ENCODE measurements at places on chromosomes 2 and 18. TPM values are rescaled to one million over a fixed set of nuclear protein-coding genes. Genes with fewer than 3 reads are reported as not detected.

DNA sequence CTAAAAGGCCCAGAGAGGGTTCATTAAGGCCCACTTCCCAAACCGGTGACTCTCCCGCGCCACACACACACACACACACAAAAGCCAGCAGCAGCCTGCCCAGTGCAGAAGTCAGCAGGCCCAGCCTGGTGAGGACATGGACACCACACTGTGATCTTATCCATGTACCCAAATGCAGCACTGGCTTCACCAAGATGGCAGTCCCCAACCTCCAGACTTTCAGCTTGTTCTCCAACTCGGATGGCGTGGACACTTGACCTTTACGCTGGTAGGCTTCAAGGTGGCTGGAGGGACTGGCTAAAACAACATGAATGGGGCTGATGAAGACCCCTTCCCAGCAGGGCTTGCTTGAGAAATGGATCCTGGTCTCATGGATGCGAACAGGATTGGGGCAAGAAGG, 50.4 kb downstream of the TNS1 start:
- no peak overlapping the region for H3K27ac ChIP-seq
- peaks cover 7% of the 10 kb centered on the region for H3K27me3 ChIP-seq
- no peak overlapping the region for H3K4me3 ChIP-seq
- no peaks in the 10 kb centered on the region for H3K36me3 ChIP-seq
- DNase-seq: no peak
- H3K4me1 ChIP-seq: no peaks in the 10 kb centered on the region

DNA sequence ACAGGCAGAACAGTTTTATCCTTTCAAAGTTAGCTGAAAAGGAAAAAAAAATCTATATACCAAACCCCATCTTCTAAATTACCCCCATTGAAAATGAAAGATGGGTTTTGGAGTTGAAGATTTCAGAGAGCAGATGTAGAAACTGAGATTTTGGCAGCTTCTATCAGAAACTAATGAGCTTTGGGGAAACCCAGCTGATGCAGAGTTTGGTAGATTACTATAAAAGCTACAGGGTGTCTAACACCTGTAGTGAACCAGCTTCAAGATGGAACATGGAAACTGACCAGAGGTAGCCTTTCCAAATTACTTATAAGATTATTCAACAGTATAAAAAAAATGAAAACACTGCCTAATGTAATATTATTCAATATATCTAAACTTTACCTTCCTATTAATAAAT, 583.1 kb downstream of the XIRP2 start:
- no peak for DNase-seq
- H3K4me1 ChIP-seq: no peaks in the 10 kb centered on the region
- H3K27ac ChIP-seq: no peak overlapping the region
- H3K27me3 ChIP-seq: no peaks in the 10 kb centered on the region
- no peak overlapping the region for H3K4me3 ChIP-seq

GRCh38 chr2:226213717-226214116, 585.9 kb downstream of the IRS1 start:
- H3K27me3 ChIP-seq: no peaks in the 10 kb centered on the region
- no peak for DNase-seq
- H3K27ac ChIP-seq: no peak overlapping the region
- H3K4me1 ChIP-seq: no peaks in the 10 kb centered on the region
- H3K4me3 ChIP-seq: no peak overlapping the region

GRCh38 chr2:29223257-29223656, 108.0 kb downstream of the CLIP4 start:
- no peaks in the 10 kb centered on the region for H3K36me3 ChIP-seq
- H3K27me3 ChIP-seq: peaks cover 2% of the 10 kb centered on the region
- H3K27ac ChIP-seq: no peak overlapping the region
- no peak overlapping the region for H3K4me3 ChIP-seq

- no peaks in the 10 kb centered on the region for H3K27me3 ChIP-seq
- H3K4me1 ChIP-seq: no peaks in the 10 kb centered on the region
- H3K4me3 ChIP-seq: no peak overlapping the region
- no peak overlapping the region for H3K27ac ChIP-seq
- no peaks in the 10 kb centered on the region for H3K36me3 ChIP-seq
- DNase-seq: no peak
These were observed 9.3 kb downstream of the EIPR1 start for GRCh38 chr2:3368261-3368722.

DNA sequence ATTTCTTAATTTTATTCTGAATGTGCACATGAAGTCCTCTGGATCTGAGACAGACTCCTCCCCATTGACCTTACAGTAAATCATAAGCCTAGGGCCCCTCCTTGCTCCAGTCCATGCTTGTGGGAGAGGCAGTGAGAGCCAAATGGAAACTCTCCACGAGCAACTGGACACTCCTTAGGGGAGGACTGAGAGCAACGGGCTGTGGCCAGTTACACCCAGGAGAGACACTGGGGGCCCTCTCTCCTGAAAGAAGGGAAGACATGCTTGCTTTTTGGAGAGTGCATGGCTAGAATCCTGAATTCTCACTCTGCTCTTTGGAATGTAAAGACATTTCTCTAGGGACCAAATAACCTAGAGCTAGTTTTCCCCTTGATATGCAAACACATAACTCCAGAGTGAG, 49.0 kb upstream of the BIN1 start:
- H3K36me3 ChIP-seq: no peaks in the 10 kb centered on the region
- no peaks in the 10 kb centered on the region for H3K4me1 ChIP-seq
- no peak overlapping the region for H3K4me3 ChIP-seq
- no peak overlapping the region for H3K27ac ChIP-seq
- H3K27me3 ChIP-seq: no peaks in the 10 kb centered on the region

GRCh38 chr2:237171396-237171795, 85.7 kb downstream of the COPS8 start:
- DNase-seq: peak; percentile 50
- H3K4me1 ChIP-seq: peaks cover 10% of the 10 kb centered on the region
- H3K27ac ChIP-seq: peak overlapping the region; percentile 89
- no peaks in the 10 kb centered on the region for H3K36me3 ChIP-seq

- peaks cover 12% of the 10 kb centered on the region for H3K4me1 ChIP-seq
- H3K4me3 ChIP-seq: no peak overlapping the region
- no peak for DNase-seq
- H3K36me3 ChIP-seq: no peaks in the 10 kb centered on the region
- peak overlapping the region; percentile 54 for H3K27ac ChIP-seq
- H3K27me3 ChIP-seq: no peaks in the 10 kb centered on the region
These were observed 11.9 kb upstream of the ACTR3 start for GRCh38 chr2:113877711-113878598.

- no peak overlapping the region for H3K4me3 ChIP-seq
- peaks cover 32% of the 10 kb centered on the region for H3K27me3 ChIP-seq
- H3K36me3 ChIP-seq: no peaks in the 10 kb centered on the region
- DNase-seq: no peak
These were observed 3.3 kb upstream of the HOXD13 start for GRCh38 chr2:176088937-176089842.

DNA sequence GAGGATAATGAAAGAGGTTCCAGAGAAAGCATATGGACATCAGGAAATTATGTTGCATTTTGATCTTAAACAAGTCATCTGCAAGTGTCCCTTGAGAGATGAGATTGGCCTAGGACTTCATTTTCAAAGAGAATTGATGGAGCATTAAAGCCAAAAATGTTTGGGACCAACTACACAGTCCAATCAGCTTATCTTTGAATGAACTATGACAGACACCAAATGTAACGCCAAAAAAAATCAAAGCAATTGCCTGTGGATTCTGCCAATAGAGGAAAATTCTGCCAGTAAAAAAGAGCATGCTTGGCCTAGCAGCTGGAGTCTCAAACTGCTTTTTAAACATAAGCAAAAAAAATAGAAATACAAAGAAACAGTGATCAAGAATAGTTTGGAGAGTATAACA, 594.5 kb upstream of the CHAC2 start:
- H3K27me3 ChIP-seq: no peaks in the 10 kb centered on the region
- H3K27ac ChIP-seq: no peak overlapping the region
- no peaks in the 10 kb centered on the region for H3K36me3 ChIP-seq
- H3K4me3 ChIP-seq: no peak overlapping the region
- no peak for DNase-seq

- no peak for DNase-seq
- H3K4me1 ChIP-seq: no peaks in the 10 kb centered on the region
- no peak overlapping the region for H3K4me3 ChIP-seq
- H3K27ac ChIP-seq: no peak overlapping the region
- no peaks in the 10 kb centered on the region for H3K27me3 ChIP-seq
These were observed 6.1 kb downstream of the ECEL1 start for GRCh38 chr2:232481322-232482140.

DNA sequence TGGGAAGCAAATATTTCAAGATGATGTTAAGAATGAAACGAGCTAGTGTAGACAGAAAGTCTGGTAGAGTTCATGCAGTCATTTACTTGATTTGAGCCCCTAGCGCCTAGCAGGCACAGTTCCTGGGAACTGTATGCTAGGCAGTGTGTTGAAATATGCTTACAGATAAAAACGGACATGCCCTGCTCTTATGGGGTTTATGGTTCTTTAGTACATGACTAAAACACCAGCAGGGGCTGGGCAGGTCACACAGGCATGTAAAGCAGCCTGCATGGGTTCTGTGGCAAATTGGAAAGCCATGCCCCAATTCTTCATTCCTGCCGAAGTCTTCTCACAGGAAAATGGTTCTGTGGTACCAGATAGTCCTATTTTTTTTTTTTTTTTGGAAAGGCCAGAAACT, 27.3 kb upstream of the MGAT5 start:
- H3K36me3 ChIP-seq: no peaks in the 10 kb centered on the region
- H3K4me1 ChIP-seq: no peaks in the 10 kb centered on the region
- no peak overlapping the region for H3K4me3 ChIP-seq
- no peak overlapping the region for H3K27ac ChIP-seq
- DNase-seq: no peak
- no peaks in the 10 kb centered on the region for H3K27me3 ChIP-seq

DNA sequence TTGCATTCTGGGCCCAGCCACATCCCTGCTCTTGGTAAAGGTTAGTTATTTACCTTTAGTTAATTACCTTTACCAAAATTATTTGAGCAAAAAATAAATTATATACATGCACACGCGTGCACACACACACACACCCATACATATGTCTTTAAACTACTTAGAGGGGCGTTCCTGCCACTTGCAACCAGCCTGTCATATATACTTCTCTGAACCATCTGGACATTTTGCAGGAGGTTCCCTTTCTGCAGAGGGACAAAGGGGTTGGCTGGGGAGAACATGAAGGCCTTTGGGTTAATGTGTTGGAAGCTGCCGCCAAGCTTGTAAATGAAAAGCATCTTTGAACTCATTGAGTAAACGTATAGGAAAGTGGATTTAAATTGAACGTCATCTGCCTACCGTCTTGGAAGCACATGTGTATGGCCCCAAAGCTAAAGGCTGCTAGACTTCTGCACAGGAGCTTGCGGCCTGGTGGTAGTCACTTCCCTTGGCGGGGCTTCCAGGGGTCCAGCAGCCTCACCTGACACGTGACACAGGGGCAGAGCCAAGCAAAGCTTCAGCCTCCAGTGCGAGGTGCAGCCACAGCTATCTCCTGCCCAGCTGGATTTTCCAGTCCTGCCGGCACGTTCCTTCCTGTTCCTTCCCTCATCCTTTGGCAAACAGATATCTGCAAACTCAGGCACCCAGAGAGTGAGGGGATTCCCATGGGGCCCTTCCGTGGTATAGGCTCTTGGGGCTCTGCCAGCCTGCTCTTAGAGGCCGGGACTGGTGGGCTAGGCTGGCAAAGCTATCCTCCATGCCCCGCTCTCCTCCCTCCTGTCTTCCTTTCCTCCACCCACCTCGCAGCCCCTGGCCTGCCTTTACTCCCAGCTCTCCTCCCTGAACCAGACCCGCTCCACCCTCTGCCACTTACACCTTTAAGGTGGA, 46.1 kb downstream of the SERTAD2 start:
- H3K27ac ChIP-seq: no peak overlapping the region
- H3K27me3 ChIP-seq: no peaks in the 10 kb centered on the region
- H3K4me1 ChIP-seq: no peaks in the 10 kb centered on the region
- no peaks in the 10 kb centered on the region for H3K36me3 ChIP-seq
- no peak overlapping the region for H3K4me3 ChIP-seq

DNA sequence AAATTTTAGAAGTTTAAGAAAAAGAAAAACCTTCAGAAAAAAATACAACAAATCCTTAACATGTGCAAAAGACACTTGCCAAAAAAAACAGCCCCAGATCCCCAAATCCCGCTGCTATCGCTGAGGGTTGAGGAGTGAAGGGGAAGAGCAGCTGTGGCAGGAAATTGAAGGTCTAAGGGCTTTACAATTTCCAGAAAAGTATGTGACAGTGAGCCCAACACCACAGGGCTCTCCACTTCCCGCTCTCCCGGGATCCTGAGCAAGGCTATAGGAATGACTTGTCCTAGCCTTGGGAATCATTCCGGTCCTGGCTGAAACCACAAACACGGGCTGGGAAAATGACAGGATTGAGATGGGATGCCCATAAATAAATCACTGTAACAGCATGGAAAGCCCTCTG, 191.4 kb downstream of the TMEM163 start:
- peaks cover 12% of the 10 kb centered on the region for H3K27me3 ChIP-seq
- no peak overlapping the region for H3K4me3 ChIP-seq
- no peak for DNase-seq
- no peak overlapping the region for H3K27ac ChIP-seq
- no peaks in the 10 kb centered on the region for H3K36me3 ChIP-seq

- no peaks in the 10 kb centered on the region for H3K4me1 ChIP-seq
- DNase-seq: no peak
These were observed 46.9 kb downstream of the GCA start for GRCh38 chr2:162390801-162391200.

- no peaks in the 10 kb centered on the region for H3K4me1 ChIP-seq
- no peak overlapping the region for H3K27ac ChIP-seq
- H3K27me3 ChIP-seq: no peaks in the 10 kb centered on the region
- H3K4me3 ChIP-seq: no peak overlapping the region
These were observed 28.5 kb upstream of the RALBP1 start for GRCh38 chr18:9446839-9447238.

- no peak for DNase-seq
- H3K27ac ChIP-seq: no peak overlapping the region
- no peaks in the 10 kb centered on the region for H3K4me1 ChIP-seq
These were observed 236.9 kb downstream of the BCL11A start for GRCh38 chr2:60316381-60317033.

PDE11A gene
- not detected for total RNA-seq

LYPD1 gene
- total RNA-seq: 0.21 TPM

EFR3B gene
- 8.9 TPM for total RNA-seq

GRP gene
- not detected for total RNA-seq

SMAD2 gene
- total RNA-seq: 129 TPM

UGT1A8 gene
- 0.15 TPM for total RNA-seq

HOXD4 gene
- 1.4 TPM for total RNA-seq

GREB1 gene
- 0.90 TPM for total RNA-seq

IKZF2 gene
- 0.44 TPM for total RNA-seq

MEP1B gene
- total RNA-seq: 0.28 TPM

SPHKAP gene
- not detected for total RNA-seq

ZNF396 gene
- total RNA-seq: 2.8 TPM

CHRNG gene
- not detected for total RNA-seq

COLEC12 gene
- 0.03 TPM for total RNA-seq

Measured in Panc1 (cell line).